ENCODE measurements at places on chromosomes 5 and 9.

GRCh38 chr9:137592767-137593166, 2.5 kb upstream of the ZMYND19 start:
- no peak for DNase-seq

- no peak for DNase-seq
Measured at GRCh38 chr5:169410996-169411783, 110.3 kb upstream of the SLIT3 start.

- DNase-seq = no peak
Measured at GRCh38 chr9:79384501-79384900, 187.3 kb upstream of the TLE4 start.

GRCh38 chr9:107367727-107368502, 84.8 kb downstream of the RAD23B start:
- DNase-seq = no peak

DNA sequence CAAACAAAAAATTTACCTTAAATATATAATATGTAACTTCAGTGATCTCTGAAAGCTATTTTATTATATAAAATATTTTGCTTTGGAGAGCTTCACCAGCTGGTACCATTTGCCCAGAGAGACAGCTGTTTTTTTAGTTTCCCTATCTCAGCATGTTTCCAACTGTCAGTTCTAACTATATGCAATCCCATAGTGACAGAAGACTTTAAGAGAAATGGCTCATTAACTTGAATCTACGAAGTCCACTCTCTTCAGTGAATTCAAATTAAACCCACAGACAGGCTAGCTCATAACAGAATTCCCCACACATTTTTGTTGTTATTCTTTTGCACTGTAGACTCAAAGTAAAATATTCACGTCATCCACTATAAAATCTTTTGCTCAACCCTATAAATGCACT, 251.8 kb upstream of the POU5F2 start:
- no peak for DNase-seq

GRCh38 chr5:175554296-175554695, 75.9 kb downstream of the SFXN1 start:
- DNase-seq = no peak

DNA sequence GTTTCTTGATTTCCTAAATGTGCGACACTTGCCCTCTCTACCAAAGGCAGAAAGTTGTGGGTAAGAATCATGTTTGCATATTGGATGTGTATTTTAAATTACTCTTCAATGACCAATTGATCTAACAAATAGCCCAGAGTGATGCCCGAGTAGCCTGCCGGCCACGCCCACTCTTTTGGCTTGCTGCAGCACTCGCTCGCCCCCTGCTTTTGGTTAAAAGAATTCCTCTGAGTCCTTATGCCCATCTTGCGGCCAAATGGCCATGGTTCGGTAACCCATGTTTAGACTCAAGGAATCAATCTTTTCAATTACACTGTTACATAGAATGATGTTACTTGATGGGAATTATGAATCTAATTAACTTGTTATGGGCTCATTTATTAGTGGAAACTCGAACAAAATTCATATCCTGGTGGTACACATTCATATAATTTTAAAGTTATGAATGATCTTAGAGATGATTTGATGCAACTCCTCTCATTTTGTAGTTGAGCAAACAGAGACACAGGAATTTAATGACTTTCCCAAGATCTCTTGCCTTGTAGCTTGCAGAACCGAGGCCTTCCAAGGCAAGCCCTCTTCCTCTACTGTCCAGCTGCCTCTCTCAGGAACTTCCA, 36.5 kb downstream of the PPIC start:
- DNase-seq = no peak

- no peak for DNase-seq
Measured at GRCh38 chr9:128153060-128153946, 4.0 kb downstream of the LCN2 start.

DNA sequence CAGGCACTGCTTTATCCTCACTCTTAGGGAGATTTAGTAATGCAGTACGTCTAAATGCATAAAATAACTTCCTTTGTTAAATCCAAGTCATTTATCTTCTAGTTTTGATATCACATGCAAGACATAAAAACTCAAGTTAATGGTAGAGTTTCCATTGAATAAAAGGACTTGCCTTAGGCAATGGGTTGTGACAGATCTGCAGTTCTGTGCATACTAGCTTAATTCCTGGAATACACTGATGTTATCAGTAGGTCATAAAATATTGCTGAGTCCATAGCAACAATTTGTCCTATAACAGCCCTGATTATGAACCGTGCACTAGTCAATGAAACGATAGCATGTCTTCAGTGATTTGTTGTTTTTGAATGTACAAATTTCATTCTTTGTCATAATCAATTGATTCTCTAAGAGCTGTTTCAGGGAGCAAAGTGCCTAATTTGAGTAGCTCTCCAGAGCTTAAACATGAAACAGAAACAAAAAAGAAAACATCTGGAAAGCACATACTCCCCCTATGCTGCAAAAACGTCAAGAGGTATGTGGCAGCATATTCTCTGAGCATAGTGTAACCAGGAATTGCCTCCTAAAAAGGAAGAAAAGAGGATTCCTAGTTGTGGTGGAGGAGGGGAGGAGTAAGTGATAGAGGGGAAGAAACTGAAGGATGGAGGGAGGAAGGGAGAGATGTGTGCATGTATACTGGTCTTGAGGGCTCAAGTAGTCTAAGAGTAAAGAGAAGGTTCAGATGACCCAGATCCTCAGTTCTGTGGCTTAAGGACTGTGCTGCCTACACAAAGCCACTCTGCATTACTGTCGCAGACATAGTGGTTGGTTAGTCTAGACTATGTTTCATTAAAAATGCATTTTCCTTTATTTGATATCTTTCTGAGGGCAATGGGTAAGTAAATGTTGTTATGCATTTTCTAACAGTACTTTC, 589.2 kb downstream of the PRR16 start:
- no peak for DNase-seq

- no peak for DNase-seq
Measured at GRCh38 chr5:97101189-97101910, 41.1 kb downstream of the LIX1 start.

DNA sequence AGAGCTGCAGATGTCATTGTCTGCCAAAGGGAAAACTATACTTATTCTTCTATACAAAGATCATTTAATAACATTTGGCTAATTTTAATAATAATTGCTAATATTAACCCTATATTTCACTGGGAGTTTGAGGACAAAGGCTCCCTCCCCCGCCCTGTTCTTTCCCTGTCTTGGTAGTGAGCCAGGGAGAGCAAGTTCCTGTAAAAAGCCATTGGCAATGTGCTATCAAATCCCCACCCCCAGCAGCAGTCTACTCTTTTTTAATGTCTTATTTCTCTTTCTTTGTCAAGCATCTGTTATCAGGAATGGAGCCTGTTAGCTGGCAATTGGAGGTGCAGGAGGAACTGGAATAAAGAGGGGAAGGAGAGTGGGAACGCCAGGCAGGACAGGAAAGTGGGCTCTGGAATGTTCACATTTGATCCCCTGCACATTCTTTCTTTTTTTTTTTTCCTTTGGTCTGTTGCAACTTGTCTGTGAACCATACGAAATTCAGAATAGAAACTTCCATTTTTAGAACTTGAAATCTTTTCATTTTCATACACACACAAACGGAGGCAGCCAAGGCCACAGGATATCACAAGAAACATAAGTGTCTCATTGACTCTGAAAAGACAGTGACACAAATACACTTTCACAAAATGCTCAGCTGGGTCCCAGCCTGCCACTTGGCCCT, 664.8 kb upstream of the ZNF608 start:
- DNase-seq = no peak

- DNase-seq = no peak
Measured at GRCh38 chr5:122749886-122750285, 25.0 kb upstream of the SNX2 start.

DNA sequence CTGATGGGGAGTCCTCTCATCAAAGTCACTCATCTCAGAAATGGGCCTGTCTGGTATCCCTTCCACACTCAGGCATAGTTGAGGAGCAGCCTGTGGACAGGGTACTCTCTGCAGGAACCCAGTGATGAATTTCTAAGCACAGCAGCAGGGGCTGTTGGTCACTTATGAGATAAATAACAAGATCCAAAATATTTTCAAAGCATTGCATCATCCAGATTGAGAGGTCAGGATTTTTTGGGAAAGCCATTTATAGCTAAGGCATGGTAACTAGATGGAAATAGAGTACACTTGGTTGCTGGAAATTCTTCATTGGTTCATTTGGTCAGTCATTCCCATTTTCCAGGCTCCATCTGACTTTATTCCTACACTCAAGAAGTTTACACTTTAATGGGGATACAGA, 246.8 kb upstream of the RAI14 start:
- DNase-seq = no peak

- no peak for DNase-seq
Measured at GRCh38 chr5:29960323-29960722, 1233.2 kb upstream of the CDH6 start.

DNA sequence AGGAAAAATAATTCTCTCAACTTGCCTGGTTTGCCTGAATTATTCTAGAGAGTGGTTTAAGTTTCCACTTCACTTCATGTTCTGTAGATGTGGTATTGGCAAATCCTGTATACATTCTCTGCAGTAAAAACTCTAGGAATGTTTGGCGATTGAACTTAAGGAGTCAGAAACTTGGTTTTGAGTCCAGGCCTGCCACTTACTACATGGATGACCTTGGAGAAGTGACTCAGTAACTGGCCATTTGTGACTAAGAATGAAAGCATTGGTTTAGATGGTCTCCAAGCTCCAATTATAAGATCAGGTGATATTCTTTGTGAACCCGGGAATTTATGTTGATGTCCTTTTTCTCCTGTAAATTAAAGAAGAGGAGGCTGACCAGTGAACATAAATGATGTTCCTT, 233.8 kb downstream of the GAS1 start:
- no peak for DNase-seq

DNA sequence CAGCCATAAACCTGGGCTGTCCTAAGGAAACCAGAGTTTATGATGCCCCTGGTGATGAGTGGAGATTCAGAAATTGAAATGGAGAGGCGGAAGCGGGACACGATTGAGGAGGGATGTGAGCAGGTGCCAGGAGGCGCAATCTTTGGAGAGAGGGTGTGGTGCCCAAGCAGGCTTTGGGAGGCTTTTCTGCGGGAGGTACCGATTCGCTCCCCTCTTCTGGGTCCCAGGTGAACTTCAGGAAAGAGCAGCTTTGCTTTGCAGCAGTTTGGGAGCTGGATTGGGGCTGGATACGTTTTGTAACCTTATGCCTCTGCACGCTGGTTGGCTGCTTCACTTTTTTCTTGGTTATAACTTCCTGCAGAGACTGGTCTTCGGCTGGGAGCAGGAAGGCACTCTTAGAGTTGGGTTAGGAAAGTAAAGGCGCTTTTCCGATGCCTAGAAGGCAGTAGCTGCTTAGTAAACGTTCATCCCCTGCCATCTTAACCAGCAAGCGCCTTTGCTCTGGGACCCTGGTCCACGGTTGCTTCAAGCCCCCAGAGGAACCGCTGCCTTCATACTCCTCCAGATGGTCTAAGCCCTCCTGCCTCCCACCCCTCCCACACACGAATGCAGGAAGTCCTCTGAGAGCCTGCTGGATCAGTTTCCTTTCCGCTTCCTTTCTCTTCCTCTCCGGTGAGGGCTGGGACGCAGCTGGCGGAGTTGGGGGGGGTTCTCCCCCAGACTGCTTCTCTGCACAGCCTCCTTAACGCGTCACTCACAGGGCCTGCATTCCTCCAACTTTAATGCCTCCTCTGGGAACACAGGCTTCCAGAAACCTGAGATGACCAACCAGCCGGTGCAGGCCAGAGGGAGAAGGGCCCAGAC, 15.2 kb upstream of the NEK6 start:
- DNase-seq = no peak

GRCh38 chr9:108441726-108442125, 414.1 kb downstream of the ACTL7B start:
- DNase-seq = no peak

- no peak for DNase-seq
Measured at GRCh38 chr5:139038613-139039305, 159.4 kb downstream of the SIL1 start.

- no peak for DNase-seq
Measured at GRCh38 chr9:82606492-82607382, 456.2 kb downstream of the RASEF start.

GRCh38 chr9:71729816-71730526, 38.3 kb downstream of the CEMIP2 start:
- no peak for DNase-seq

DNA sequence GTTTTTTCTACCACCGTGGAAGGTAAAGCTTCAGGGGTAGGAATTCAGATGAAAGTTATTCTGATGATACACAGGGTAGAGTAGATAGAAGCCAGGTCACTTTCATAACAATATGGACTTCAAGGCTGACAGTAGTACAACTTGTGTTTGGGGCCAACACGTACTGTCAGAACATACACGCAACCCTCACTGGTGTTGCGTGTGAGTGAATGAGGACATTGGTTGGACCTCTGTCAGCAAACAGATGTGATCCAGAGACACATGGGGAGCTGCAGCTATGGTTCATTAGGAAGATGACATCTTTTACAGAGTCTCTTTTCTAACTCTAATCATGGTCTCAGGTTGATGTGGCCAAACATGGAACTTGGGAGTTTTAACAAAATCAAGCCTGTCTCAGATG, 70.1 kb upstream of the MOCS2 start:
- DNase-seq = no peak

- no peak for DNase-seq
Measured at GRCh38 chr9:68844631-68845612, 139.9 kb downstream of the PIP5K1B start.

Data from activated naive CD4-positive, alpha-beta T cell (primary cell).